Activated T-cell treated with anti-CD3 and anti-CD28 coated beads, Interleukin-2, amount 50 U/mL, for 24 hours (primary cell): ENCODE measurements at places on chromosomes 12 and 14.

DNA sequence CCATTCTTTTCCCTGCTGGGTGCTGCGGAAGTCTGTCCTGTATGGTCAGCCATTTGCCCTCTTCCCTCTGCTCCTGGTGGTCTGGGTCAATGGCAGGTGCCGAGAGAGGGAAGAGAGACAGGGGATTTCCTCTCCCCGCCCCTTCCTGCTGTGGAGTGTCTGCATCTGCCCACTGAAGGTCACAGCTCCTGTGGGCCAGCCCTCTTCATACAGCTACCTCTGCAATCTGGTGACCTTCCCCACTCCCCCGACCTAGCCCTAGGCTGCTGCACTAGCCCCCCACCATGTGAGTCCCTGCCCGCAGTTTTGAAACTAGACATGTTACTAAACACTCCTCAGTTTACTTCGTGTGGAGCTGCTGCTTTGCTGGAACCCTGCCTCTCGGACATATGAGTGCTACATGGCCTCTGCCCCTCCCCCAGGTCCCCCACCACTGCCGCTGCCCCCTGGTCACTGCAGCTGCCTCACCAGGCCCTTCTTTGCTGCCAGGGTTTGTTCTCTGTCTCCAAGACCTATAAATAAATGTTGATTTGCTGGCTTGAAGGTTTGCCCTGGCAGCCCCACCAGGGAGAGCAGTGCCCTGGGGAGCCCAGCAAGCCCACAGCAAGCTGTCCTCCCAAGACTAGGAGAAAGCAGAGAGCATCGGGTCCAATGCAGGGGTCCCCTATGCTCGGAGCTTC, 102.9 kb downstream of the DPF3 start:
- no peak for DNase-seq

GRCh38 chr12:19186722-19187661, 57.5 kb downstream of the PLEKHA5 start:
- no peak for DNase-seq

- DNase-seq, result peak; percentile 73
These were observed 17.6 kb upstream of the PLEKHH1 start for GRCh38 chr14:67515386-67516079.

DNA sequence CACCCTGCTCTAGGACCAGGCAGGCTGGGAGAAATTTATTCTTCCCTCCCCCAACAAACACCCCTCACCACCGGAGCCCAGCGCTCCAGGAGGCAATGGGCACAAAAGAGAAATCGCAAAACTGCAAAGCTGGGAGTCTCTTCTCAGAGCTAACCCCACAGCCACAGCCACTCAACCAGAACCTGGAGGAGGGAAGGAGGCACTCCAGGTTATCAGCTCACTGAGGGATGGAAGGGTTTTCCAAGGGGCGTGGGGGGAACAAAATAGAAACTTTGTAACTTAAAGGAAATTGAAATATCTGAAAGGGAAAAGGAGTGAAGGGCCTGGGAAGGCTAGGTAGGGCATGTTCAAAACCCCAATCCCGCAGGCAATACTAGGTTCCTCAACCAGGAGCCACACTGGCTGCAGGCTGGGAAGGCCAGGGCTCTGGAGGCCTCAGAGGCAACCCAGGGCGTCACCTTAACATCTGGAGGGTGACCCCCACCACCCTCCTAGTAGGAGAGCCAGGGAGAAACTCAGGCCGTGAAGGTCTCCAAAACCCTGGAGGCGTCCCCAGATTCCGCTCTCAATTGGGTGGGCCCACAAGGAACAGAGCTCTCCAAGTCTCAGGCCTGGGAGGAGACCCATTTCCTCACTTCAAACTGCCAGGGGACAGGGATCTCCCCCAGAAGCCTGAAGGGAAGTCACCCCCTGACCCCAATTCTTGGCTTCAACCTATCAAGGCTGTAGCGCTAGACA, 3.2 kb downstream of the KDM2B start:
- DNase-seq, result no peak

GRCh38 chr12:132327336-132328171, 1.8 kb downstream of the GALNT9 start:
- peak; percentile 80 for DNase-seq

DNA sequence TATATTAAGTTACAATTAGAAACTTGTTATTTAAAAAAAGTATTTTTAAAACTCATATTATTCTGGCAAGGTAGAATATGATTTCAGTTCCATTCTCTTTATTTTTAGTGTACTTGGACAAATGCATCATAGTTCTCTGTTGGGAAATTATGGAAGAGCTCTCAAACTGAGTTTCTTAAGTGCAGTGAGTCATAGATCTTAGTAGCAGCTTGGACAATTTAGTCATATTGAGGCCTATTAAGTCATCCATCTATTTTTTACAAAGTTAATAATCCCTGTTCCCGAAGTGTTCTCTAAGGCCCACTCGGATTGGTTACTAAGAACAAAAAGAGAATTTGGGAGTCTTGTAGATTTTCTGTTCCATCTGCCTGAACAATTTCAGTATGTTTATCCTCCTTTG, 113.9 kb downstream of the ANO4 start:
- no peak for DNase-seq

DNA sequence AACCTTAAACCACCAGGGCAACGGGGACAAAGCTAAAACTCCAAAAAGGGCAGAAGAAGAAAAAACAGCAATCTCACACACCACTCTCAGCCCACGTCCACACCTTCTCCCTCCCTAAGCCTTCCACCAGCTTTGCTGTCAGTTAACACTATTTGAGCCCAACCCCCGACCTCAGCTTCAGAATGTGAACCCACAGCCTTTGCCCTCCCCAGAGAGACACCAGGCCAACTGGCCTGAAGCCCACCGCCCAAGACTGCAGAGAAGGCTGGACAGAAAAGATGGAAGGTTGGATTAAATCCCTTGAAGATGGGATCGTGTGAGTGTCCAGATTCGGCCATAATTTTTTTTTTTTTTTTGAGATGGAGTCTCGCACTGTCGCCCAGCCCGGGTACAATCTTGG, 22.4 kb downstream of the IRF2BPL start:
- DNase-seq, result no peak

DNA sequence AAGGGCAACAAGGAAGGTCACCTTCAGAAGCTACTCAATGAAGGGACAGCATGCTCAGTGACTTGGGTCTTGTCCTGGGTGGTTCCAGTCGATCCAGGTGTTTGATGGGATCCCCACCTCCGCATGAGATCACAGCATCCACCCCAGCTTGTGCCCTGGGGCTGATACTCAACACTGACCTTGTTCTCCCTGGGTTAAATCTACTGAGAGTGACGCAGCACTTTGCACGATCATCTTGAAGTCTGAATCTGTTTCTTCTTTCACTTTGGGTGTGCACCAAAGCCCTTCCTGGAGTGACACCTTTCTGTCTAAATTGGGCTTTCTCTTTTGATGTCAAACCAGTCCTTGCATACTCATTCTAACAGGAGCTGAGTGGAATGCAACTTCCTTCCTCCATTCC, 13.8 kb downstream of the NOS1 start:
- DNase-seq, result no peak

- DNase-seq, result no peak
These were observed 9.7 kb downstream of the SP1 start for GRCh38 chr12:53389702-53390101.

DNA sequence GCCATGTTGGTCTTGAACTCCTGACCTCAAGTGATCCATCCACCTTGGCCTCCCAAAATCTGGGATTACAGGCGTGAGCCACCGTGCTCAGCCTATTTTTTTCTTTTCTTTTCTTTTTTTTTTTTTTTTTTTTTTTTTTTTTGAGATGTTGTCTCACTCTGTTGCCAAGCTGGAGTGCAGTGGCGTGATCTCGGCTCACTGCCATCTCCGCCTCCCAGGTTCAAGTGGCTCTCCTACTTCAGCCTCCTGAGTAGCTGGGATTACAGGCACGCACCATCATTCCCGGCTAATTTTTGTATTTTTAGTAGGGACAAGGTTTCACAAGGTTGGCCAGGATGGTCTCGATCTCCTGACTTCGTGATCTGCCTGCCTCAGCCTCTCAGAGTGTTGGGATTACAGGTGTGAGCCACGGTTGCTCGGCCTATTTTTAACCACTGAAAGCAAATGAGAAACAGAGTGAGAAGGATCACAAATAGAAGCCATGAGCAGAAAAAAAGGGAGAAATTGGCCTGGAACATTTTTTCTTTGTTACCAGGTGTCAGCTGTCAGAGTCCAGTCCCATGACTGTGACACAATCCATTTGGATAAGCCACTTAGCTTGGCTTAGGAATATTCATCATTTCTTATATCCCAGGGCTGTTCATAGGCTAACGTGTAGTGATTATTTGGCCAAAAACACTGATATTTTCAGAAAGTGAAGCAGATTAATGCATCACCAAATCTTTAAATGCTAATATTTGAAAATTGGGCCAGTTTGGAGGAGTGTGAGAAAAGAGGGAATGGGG, 7.9 kb upstream of the NFKBIA start:
- no peak for DNase-seq

DNA sequence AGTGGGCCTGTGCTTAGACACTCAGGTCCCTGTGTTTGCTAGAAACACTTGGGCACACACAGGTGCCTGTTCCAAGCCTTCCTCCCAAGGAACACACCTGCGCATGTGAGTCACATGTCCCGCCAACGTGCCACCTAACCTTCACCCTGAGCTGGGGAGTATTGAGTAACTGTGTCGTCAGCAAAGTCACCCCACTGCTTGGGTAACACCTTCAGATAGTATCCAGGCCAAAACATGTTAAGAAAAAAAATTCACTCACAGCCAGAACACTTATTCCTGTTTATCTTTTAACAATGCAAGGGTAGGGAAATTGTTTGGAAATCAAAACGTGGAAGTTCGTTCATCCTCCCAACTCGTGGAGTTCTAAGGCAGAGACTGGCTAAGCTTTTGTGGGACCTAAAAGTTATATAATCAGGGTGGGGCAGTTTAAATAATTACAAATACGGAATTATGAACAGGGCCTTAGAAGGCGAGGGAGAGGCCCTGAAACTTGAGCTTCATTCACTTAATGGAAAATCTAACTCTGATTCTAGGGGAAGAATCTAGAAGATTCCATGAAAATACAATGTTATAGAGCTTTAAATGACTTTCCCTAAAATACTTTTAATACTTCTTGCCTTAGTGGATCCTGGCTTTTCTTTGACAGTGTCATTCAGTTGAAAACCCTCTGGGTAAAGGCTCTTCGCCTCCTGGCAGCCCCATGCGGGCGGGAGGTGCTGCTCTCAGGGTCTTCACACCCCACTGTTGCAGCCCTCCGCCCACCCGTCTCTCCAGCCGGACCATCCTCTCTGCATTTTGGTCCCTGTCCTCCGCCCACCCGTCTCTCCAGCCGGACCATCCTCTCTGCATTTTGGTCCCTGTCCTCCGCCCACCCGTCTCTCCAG, 30.3 kb upstream of the ADIPOR2 start:
- peak; percentile 50 for DNase-seq

GRCh38 chr12:52156311-52156710, 35.5 kb downstream of the KRT80 start:
- DNase-seq, result no peak

- DNase-seq, result no peak
These were observed 166.1 kb downstream of the ADCK1 start for GRCh38 chr14:77965919-77966435.

DNA sequence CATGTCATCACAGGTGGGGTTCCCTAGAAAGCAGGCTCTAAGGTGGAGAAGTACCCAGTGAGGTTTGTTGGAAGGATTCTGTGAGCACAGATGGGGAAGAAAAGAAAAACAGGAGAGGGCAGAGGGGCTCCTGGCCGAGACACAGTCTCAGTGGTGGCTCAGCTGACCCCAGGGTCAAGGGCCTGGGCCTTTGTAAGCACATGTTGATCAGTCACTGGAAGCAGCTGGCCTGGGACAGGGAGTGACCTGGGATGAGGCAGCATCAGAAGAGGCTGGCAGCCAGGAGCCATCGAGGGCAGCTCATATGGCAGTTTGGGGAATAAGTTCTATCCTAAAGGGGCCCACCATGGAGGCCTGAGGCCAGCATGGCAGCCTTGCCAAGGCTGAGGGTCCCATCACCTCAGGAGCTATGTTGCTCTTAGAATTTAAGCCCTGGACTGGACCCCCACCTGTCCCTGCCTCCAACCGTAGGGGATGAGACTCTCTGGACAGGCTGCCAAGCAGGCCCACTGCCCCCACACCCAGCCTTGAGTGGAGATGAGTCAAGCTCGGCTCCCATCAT, 6.3 kb upstream of the TMEM179 start:
- DNase-seq, result no peak

DNA sequence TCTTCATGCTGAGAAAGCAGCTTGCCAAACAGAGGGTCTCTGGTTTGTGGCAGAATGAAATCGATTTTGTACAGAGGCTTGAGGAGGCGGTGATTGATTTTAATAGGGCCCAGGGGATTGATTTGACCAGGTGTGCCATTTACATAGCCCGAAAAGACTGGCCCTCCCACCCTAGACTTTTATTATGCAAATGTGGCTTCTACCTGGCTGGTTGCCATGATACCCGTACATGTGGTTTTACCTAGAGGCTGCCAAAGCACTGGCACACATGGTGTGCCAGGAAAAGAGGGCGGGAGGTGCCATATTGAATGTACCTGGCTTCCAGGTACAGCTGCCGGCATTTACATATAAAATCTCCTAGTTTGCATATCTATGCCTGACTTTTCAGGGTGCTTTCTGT, 18.0 kb upstream of the GUCY2C start:
- no peak for DNase-seq

GRCh38 chr14:54189748-54190354, 207.0 kb upstream of the CDKN3 start:
- DNase-seq, result no peak

GRCh38 chr12:49587174-49587908, 18.1 kb downstream of the FAM186B start:
- no peak for DNase-seq

DNA sequence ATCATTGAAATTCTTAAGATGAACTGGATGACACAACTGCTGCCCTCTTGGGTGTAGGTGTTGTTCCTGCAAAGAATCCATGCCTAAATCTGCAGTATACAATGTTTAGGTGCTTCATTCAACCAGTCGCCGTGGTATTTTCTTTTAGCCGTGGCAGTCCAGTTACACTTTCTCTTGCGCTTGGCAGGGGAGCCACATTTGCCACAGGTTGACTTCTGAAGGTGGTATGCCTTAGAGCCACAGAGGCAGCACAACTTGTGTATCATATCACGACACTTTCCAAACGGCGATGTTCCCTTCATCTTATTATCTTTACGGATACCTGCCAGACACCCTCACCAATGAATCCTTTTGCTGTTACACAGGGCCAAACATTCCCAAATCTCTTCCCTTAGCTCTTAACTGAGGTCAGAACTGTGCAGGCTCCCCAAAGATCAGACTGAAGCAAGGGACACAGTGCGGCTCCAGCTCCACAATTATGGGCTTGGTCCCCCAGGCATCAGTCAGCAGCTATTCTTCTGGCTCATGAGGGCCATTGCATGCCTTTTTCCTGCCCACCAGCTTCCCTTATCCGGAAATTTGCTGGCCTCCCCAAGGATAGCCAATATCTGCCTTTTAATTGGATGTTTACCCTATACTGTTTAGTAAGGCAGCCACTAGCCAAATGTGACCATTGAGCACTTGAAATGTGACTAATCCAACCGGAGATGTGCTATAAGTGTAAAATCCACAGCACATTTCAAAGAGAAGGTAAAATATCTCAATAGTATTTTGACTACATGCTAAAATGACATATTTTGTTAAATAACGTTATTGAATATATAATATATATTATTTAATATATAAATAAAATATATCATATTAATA, 50.7 kb downstream of the SENP1 start:
- no peak for DNase-seq
